ENCODE measurements at places on chromosomes 12 and 14.

- no peak for DNase-seq
Observed at GRCh38 chr12:2378835-2379330, 326.1 kb downstream of the CACNA1C start.

GRCh38 chr12:32083489-32083888, 23.2 kb upstream of the BICD1 start:
- no peak for DNase-seq

- peak; percentile 79 for DNase-seq
Observed at GRCh38 chr12:123996581-123996980, 23.6 kb downstream of the ZNF664 start.

DNA sequence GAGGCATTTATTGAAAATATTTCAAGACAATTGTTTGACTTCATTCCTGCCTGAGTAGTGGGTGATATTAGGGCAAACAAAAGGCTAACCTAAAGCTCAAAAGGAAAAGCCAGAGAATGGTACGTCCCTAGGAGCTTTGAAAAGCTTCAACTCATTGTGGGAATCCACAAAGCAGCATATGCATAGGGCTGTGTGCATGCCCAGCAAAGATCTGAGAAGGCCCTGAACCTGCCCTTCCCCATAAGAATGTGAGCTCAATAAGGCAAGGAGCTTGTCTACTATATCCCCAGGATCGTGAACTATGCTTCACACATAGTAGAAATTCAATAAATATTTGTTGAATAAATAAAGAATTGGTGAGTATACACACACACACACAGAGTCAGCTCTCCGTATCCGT, 19.1 kb upstream of the RAD52 start:
- no peak for DNase-seq

DNA sequence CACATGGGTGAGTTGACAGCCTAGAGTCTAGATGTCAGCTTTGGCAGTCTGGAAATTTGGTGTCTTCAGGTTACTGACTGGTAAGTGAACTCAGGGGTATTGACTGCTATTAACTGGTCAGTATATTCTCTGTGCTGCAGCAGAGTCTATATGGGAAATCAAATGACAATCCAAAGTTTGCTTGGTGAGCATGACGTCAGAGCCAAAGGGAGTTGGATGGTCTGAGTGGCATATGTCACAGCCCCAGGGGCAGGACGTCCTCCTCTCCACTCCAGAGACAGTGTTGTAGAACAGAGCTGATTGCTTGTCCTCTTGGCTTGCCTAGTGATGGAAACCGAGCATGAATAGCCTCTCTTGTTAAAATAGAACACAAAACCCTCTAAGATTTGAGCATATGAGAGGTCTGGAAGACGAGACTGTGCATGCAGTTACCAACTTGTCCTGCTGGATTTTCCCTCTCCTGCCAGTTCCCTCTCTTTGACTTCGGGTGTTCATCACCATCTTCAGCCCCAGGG, 3.3 kb upstream of the TBC1D30 start:
- DNase-seq: no peak

- DNase-seq: no peak
Observed at GRCh38 chr12:102675672-102676071, 195.3 kb upstream of the IGF1 start.

- DNase-seq: no peak
Observed at GRCh38 chr12:91852634-91853033, 293.0 kb downstream of the BTG1 start.

GRCh38 chr14:68937471-68938270, 41.4 kb downstream of the ACTN1 start:
- no peak for DNase-seq

GRCh38 chr12:241266-241665, 21.4 kb downstream of the SLC6A13 start:
- no peak for DNase-seq

- DNase-seq: no peak
Observed at GRCh38 chr12:115897729-115898128, 379.8 kb downstream of the MED13L start.

DNA sequence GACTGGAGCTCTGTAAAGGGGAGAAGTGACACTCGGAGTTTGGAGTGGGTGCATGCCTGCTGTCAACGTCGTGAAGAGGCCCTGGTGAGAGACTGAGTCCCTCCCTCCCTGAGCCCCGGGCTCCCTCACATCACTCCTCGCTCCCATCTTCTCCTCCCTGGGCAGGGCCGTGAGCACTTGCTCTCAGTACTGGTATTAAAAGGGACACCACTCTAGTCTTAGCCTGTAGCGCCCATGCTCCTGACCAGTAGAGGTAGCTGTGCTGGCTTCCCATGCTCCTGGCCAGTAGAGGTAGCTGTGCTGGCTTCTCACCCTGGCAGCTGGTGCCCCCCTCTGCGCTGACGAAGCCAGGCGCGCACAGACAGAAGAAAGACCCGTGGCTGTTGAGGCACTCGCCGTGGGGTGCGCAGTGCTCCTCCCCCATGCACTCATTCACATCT, 14.7 kb downstream of the ISCA2 start:
- no peak for DNase-seq

- DNase-seq: no peak
Observed at GRCh38 chr12:108596854-108597558, 878 bp downstream of the TMEM119 start.

DNA sequence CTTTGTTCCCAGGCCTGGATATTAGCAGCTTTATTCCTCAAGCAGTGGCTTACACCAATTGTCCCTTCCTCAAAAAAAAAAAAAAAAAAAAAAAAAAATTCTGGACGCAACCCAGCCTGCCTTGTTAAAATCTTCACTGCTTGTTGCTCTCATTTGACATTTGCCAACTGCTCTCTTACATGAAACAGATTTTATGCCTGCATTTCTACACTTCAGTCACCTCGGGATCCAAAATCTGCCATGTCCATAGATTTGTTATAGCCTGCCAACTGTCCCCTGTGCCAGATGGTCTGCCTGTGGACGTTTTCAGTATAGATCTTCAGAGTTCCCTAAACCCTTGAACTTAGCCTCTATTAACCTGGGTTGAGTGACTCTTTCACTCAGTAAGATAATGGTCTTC, 651.5 kb downstream of the FSCB start:
- DNase-seq: no peak

DNA sequence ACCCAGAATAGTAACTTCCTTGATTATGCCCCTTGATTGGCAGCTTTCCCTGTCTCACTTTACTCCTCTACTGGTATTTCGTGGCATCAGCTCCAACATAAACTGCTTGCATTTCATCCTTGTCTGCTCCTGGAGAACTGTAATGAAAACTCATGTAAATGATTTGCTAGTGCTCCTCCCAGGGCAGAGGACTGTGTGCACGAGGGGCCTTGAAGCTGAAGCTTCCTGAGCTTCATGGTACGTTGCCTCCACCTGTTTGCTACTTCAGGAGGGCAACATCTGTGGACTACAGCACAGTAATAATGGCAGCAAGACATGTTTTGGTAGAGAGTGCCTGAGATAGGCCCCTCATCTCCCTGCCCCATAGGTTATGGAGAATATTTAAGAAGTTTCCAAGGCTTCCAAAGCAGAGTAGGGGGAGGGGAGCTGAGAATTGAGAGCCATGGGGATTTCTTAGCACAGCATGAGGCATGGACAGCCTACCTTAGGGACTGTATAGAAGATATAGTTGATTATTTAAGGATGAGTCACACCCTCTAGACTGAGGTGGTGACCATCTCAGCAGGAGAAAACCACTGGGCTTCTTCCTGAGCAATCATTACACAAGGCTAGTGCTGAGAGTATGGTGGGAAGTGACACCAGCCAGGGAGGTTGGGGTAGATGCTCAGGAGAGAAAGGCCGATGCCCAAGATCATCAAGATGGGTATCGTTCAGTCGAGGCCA, 29.5 kb downstream of the CCDC198 start:
- no peak for DNase-seq

- no peak for DNase-seq
Observed at GRCh38 chr14:32561520-32561919, 232.4 kb downstream of the AKAP6 start.

DNA sequence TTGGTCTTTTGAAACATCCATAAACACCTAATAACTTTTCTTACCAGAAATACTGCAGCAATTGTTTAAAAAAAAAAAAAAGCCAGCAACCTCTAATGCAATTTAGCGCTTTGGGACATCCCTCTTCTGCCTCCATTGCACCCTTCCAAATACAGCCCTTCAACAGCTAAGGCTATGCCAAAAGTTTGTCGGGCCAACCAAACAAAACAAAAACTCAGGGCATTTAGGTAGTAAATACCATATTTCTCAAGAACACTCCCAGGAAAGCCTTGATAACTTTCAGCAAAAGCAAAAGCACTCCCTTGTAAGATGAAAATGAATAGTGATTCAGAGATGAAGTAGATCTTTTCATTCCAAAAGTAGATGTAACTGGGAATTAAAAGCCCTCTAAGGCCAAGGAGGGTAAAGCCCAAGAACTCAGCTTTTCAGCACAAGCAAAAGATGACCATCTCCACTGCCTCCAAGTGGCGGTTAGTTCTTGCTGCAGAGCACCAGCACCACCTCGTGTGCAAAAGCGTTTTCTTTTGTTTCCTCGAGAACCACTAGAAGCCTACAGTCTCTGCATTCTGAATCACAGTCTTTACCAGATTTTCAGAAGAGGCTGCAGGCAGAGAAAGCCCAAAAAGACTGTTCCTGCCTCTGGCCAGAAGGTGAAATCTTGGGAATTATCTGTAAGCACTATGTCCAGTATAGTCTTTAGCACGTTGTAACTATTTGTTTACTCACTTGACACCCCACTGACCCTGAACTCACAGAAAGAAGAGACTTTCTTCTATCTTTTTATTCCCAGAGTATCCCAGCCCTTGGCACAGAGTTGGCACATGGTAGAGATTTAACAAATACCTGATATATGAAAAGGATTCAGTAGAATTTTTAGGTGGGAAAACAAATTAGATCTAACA, 53.1 kb downstream of the SIX6 start:
- peak; percentile 58 for DNase-seq

Data from hippocampal formation (tissue), 2 donors.